Activated CD4-positive, CD25-positive, alpha-beta regulatory T cell (primary cell): ENCODE measurements at places on chromosomes 12 and 14.

GRCh38 chr12:12025799-12026386, 44.8 kb upstream of the BCL2L14 start:
- DNase-seq, result no peak

- DNase-seq, result no peak
Measured at GRCh38 chr14:104999361-104999760, 13.8 kb downstream of the CLBA1 start.

GRCh38 chr14:54556535-54556934, 10.4 kb upstream of the SAMD4A start:
- no peak for DNase-seq

DNA sequence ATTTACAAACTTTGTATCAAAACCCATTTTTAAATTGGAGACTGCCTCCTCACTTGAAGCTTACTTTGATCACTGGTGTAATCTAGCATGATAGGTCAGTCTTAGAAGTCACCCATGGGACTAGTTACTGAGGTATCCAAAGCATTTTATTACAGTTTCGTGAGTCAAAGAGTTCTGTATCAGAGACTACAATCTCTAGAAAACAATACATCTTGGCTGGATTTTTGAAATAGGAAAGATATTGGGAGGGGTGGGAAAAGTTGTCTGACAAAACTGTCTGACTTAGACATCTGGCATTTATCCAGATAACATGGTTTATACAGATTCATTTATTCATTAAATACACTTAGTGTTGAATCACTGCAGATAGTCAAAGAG, 173.5 kb upstream of the PDZRN4 start:
- DNase-seq, result no peak

DNA sequence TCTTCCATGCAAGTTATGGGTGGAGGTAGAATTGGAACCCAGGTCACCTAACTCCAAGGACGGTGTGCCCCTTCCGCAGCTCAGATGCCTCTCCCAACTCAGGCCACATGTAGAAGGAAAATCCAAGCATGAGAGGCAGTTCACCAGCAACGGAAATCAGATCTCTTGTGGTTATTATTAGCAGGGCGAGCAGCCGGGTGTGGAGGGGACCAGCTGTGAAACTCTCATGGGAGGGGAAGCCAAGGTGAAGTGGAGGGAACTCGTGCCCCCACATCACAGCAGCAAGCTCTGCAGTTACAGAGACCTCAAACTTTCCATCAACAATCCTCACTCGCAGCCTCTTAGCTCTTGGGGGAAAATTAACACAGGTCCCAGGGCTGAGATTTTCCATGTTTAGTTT, 79.7 kb downstream of the KSR2 start:
- DNase-seq, result no peak

GRCh38 chr14:77099425-77100167, 1.5 kb downstream of the CIPC start:
- no peak for DNase-seq
